Activated T-cell treated with anti-CD3 and anti-CD28 coated beads, Interleukin-2, amount 50 U/mL, for 24 hours (primary cell): ENCODE measurements at places on chromosomes 4 and X.

GRCh38 chr4:121246698-121247097 lies 82.6 kb upstream of the TNIP3 start:
- no peak for DNase-seq

- DNase-seq: peak; percentile 73
These were observed 38.8 kb downstream of the MSN start for GRCh38 chrX:65706041-65706828.

GRCh38 chrX:65821721-65822496 lies 154.5 kb downstream of the MSN start:
- peak; percentile 64 for DNase-seq

GRCh38 chr4:145176641-145177432 lies 3.6 kb downstream of the OTUD4 start:
- DNase-seq: no peak

GRCh38 chr4:1177274-1178141 lies 5.1 kb upstream of the SPON2 start:
- DNase-seq: no peak

GRCh38 chr4:48340276-48340964 lies 909 bp upstream of the SLAIN2 start:
- DNase-seq: no peak

- DNase-seq: no peak
These were observed 127.3 kb downstream of the ATP10D start for GRCh38 chr4:47612116-47613023.

DNA sequence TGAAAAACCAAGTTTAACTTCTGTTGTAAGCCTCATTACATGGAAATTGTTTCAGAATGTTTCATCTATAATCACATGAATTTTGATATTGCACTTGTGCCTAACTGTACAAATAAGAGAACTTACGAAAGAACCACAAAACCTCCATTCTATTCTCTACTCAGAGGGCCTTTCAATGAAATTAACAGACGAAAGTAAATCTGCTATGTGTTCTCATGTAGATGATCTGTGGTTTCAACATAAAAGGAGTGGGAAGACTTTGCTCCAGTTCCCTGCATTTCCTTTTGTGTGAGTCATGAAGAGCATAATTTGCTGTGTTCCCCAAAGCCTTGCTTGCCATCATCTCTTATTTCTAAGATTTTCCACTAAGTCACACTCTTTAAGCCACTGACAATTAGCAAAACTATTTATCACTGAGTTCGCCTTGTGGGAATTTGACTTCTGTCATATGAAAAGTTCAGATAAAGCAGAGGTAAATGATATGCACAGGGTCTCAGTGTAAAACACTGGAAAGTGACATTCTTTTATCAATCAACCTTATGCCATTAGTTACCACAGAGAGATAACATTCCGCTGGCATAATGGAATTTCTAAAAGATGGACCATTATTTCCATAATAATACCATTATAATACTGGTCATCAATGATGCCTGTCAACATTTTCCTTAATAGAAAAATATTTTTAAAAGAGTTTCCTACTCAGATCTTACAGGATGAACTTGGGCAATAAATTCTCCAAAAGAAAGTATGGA lies 329.8 kb downstream of the NR3C2 start:
- DNase-seq: no peak

- DNase-seq: no peak
These were observed 350.1 kb downstream of the C4orf33 start for GRCh38 chr4:129446074-129446473.

- DNase-seq: no peak
These were observed 1046.5 kb downstream of the FAT4 start for GRCh38 chr4:126361287-126361686.

GRCh38 chr4:127967141-127967775 lies 2.1 kb downstream of the ABHD18 start:
- DNase-seq: no peak

GRCh38 chr4:52904421-52904820 lies 42.3 kb downstream of the RASL11B start:
- DNase-seq: no peak

DNA sequence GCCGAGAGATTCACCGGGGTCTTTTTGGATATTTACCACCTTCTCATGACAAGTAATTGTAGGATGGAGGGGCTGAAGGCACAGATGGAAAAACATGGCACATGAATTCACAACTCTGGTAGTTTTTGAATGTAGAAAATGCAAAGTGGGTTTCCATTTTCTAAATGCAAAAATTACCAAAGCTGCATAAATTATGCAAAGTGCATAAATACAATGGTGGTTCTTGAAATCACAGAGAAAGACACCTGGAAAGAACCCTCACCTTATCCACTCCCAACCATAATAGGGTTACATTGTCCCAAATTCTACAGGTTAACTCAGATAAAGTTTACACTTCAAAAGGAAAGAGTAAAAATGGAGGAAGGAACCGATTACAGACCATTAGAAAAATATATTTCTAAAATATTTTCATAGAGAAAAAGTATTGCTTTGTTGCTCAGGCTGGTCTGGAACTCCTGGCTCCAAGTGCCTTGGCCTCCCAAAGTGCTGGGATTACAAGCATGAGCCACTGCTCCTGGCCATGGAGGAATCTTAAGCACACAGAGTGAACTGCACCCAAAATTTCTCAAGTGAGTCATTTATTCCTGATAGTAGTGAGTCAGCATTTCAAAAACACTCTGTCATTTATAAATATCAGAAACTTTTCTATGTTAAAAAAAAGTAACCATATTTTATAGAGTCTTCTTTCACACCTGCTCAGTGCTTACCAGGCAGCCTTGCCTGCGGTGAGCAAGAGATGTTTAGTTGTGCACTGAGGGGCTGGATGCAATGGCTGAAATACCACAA lies 101.4 kb downstream of the FIP1L1 start:
- no peak for DNase-seq

DNA sequence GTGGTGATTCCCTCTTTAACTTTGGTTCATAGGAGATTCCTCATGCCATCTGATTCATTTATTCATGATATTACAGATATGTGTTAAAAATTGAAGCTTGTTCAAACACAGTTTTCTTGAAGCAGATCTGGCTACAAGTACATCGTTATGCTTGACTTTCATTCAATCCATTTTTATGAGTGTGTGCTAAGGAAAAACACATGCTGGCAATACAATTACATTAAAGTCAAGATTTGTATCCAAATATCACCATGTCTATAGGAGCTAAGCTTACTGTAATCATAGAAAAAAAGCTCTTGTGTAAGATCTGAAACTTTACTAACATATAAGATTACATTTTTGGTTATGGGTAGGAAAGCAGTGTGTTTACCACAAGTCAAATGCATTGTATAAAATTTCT lies 151.8 kb upstream of the FAT1 start:
- DNase-seq: no peak

DNA sequence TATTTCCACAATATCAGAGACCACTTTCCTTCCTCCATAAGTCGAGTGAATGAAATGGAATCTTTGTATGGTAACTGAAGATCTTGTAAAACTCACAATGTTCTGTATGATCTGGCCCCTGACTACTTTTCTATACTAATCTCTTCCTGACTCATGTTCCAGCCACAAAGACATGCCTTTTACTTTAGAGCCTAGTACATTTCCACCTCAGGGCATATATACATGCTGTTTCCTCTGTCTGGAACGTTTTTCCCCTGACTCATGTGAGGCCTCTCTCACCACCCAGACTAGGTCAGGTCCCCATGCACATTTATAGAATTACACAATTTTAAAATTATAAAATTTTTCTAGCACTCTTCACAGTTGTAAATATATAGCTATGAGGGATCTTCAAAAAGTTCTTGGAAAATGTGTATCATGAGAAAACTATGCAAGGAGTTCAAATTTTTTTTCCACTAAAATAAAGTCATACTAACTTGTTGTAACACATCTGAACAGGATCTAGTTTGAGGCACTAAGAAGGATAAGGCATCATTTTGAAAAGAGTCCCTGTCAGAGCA lies 208.8 kb downstream of the SH2D1A start:
- DNase-seq: no peak

DNA sequence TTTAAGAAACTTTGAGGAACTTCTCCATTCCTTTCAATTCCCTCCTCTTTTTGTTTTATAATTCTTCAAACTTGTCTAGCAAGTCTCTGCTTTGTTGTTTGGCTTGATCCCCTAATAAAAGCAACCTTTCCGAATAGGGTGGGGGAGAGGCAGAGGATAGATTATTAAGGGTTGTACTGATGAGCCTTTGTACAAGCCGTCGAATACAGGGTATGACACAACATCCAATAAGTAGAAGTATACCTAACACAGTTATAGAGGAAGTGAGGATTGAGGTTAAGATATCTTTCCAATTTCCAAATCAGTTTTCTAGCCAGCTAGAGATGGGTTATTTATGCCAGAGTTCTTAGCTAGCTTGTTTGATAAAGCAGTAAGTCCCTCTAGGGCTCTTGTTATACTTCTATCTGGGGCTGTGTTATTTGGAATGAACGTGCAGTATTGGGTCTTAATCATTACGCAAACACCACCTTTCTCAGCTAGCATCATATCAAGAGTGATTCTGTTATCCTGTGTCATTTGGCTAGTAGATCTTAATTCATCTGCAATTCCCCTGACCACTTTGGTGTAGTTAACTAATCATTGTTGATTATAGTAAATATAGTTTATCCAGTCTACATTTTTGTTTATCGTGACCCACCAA lies 18.5 kb downstream of the METAP1 start:
- no peak for DNase-seq

DNA sequence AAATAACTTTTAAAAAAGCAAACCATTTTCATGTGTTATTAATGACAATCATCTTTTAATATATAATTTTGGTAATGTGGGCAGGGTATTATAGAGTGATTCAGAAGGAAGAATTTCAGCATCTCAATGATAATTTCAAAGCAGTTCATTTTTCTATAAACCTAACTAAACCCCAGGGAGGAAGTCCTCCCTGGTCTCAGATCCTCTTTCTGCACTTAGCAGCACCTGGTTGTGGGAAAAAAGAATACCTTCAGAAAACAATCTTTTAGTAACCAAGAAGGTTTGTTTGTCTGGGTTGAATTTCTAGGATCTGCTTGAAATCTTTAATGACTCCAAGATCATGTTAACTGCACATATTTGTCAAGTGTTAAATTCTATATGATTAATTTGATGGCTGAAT lies 29.9 kb downstream of the DKK2 start:
- DNase-seq: no peak

GRCh38 chr4:165580351-165580905 lies 201.6 kb downstream of the CPE start:
- DNase-seq: no peak

DNA sequence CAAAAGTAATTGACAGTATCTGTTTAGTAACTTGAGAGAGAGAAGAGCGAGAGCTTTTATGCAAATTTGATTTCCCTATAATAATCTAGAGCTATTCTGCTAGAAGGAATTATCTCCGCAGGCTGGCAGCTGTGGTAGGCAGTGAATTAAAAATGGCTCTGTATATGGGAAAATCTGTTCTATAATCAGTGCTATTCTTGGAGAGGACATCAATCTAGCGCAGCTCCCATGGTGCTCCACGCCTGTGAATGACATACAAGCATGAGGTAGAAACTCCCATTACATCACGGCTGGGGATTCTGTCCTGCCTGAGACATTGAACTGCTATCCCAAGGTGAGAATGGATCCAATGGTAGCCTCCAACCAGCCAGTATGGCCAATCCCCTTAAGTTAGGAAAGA lies 179.0 kb downstream of the DHX15 start:
- DNase-seq: no peak

GRCh38 chr4:68074397-68074796 lies 55.3 kb downstream of the TMPRSS11F start:
- DNase-seq: no peak

DNA sequence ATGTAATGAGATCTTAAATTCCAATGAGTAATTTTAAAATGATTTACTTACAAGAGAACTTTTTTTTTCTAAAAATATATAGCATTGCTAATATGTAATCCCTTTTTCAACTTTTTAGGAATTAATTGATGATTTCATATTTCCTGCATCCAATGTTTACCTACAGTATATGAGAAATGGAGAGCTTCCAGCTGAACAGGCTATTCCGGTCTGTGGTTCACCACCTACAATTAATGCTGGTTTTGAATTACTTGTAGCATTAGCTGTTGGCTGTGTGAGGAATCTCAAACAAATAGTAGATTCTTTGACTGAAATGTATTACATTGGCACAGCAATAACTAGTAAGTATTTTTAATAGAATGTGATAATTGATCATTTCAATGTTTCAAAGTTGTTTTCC lies 113.2 kb downstream of the USP9X start:
- DNase-seq: no peak

GRCh38 chrX:31279359-31279758 lies 207.5 kb upstream of the FTHL17 start:
- DNase-seq: no peak

GRCh38 chrX:38871129-38872029 lies 70.1 kb downstream of the MID1IP1 start:
- DNase-seq: no peak

DNA sequence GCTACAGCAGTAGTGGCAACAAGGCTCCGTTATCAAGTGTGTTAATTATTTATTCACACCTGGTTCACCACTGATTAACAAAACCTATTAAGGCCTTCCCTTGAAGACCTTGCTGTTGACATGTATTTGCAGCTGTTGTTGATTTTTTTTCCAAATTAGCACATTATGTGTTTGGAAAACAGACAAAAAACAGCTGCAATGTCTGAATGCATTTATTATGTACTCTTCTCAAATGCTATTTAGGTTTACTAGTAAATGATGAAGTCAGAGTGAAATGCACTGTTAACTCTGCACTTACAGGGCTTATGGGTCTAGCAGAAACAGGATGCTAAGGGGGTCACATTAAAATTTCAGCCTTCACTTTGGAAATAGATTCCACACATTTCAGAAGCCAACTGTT lies 99.5 kb upstream of the PCDH7 start:
- no peak for DNase-seq

- no peak for DNase-seq
These were observed 47.6 kb downstream of the FBXW7 start for GRCh38 chr4:152488246-152488645.

GRCh38 chrX:114924423-114924822 lies 93.0 kb downstream of the IL13RA2 start:
- no peak for DNase-seq

DNA sequence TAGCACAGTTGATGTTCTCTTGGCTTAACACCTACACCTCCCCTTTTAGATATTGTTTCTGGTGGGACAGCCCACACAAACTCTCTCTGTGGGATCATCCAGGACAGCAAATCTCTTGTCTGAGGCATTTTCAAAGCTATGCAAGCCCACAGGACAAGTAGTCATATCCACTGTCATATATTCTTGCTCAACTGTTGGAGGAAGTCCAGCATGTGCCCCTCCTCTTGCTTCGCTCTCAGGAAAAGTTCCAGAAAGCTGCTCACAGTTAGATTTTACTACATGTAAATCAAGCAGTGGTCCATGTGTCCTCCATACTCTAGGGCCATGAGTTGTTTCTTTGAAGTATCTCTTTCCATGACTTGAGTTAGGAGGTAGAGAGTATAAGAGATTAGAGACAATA lies 260.7 kb downstream of the INPP4B start:
- no peak for DNase-seq

DNA sequence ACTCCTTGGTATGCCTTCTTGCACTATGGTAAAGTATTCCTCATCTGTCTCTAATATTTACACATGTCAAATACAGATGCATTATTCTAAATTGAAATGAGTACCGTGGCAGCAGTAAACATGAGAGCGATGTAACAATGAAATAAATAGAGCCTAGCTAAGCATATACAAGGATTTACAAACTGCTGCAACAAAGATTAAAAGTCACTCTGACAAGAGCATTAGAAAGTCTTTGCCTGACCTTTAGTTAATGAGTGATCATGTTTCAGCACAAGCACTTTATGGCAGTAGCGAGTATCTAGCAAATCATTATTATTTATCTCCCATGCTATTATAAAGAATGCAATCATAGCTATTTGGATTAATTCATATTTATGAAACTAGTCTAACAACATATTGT lies 547.0 kb upstream of the NDST4 start:
- no peak for DNase-seq

GRCh38 chr4:183984566-183984965 lies 79.5 kb downstream of the STOX2 start:
- DNase-seq: no peak
